CD4-positive, alpha-beta T cell treated with Interleukin-12 subunit alpha and Interleukin-12 subunit beta, for 1 hour (primary cell): ENCODE measurements at places on chromosomes 6 and 20.

DNA sequence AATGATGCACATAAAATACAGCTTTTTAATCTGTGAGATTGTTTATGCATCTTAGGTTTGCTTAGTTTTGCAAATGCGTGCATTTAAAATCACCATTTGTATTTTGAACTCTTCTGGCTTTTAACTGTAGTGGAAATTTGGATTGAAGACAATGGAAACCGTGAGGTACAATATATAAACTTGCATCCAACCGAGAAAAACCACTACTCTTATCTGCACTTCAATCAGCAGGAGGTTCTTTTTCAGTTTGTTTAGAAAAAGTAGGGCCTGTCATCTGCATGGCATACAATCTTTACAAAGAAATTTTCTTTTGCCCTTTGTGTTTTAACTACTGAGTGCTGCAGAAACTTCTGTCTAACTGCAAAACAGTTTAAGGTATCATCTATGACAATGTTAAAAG lies 132.8 kb downstream of the LAMA2 start:
- DNase-seq, result no peak

- DNase-seq, result no peak
These were observed 199.3 kb upstream of the SHLD1 start for GRCh38 chr20:5550733-5551529.

DNA sequence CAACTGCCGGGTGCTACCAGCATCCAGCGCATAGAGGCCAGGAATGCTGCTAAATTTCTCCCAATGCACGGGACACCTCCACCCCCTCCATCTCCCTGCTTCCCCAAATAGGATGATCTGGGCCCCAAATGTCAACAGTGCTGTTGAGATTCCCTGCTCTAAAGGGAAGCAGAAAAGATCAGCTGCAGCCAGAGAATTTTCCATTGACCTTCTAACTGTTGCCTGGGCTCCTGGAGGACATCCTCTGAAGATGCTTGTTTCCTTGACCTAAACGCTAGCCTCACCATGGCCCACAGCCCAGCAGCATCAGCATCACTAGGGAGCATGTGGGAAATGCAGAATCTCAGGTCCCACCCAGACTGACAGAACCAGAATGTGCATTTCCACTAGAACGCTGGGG lies 161.3 kb downstream of the GMPR start:
- DNase-seq, result no peak

DNA sequence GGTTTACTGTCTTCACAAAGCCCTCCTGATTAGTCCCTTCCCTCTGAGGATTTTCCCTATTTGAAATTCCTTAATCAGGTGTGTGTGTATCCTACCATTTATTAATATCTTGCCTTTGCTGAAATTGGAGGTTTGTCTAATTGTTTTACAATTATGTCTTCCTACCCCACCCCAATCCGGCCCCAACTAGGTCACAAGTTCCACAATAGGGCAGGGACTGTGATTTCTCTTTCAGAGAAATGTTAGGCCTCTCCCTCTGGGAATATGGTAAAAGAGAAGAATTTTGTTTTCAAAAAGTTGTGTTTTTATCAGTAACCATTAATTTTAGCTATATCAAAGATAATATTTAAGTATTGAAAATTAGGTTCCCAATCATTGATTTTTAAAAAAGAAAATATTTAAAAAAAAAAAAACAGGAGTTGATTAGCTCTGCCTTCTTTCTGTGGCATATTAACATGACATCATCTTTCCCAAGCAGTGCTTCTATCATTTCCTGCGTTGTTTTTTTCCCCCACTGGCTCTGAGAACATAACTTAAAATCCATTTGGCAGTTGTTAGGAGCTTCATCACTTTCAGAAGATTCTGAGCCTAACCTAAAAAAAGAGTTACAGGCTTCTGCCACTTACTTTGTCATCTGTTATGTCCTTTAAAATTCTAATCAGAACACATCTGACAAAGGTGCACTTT lies 36.1 kb downstream of the BLOC1S5 start:
- no peak for DNase-seq

GRCh38 chr6:144012534-144012933 lies 4.5 kb upstream of the PLAGL1 start:
- no peak for DNase-seq

DNA sequence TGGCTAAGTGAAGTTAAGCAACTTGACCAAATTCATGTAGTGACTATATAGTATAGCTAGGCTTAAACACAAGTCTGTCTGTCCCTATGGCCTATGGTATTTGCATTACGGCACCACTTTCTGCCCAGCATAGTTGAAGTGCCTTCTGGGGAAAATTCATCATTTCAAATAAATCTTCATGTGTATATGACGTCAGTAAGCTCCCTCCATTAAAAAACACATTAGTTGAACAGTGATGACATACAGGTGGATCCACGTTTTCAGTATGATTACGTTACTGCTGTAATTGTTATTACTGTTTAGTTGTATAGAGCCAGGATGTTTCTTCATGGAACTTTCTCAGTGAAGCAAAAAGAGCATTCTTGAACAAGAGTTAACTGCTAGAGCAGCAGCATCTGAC lies 96.2 kb downstream of the TENT5A start:
- DNase-seq, result no peak

- DNase-seq, result no peak
These were observed 736.9 kb downstream of the QKI start for GRCh38 chr6:164151161-164152120.

DNA sequence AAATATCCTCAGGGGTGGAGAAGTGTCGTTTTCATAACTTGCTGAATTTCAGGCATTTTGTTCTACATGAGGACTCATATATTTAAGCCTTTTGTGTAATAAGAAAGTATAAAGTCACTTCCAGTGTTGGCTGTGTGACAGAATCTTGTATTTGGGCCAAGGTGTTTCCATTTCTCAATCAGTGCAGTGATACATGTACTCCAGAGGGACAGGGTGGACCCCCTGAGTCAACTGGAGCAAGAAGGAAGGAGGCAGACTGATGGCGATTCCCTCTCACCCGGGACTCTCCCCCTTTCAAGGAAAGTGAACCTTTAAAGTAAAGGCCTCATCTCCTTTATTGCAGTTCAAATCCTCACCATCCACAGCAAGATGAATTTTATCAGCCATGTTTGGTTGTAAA lies 20.3 kb upstream of the MAPK13 start:
- no peak for DNase-seq
